ENCODE measurements at places on chromosomes 5 and 9.

- DNase-seq, result no peak
These were observed 2.9 kb upstream of the IL17B start for GRCh38 chr5:149381986-149382338.

- DNase-seq, result peak; percentile 20
These were observed 34.1 kb downstream of the CRHBP start for GRCh38 chr5:76986825-76987526.

DNA sequence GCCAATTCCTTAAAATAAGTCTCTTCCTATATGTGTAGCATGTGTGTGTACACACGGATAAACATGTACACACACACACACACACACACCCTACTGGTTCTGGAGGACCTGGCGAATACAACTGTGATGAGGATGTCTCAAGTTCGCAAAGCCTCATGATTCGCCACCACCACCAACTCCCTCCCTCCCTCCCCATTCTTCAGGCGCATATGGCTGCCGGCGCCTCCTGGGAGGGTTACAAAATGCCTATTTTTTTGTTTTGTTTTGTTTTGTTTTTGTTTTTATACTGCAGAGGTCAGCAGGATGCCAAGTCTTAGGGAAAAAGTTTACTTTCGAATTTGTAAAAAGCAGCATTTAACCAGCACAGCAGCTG, 88.0 kb downstream of the DAP start:
- no peak for DNase-seq

GRCh38 chr9:108672475-108673190, 183.2 kb downstream of the ACTL7B start:
- DNase-seq, result no peak

GRCh38 chr9:38339496-38339895, 53.0 kb upstream of the ALDH1B1 start:
- no peak for DNase-seq

GRCh38 chr5:125005266-125005665, 258.8 kb upstream of the ZNF608 start:
- DNase-seq, result no peak

DNA sequence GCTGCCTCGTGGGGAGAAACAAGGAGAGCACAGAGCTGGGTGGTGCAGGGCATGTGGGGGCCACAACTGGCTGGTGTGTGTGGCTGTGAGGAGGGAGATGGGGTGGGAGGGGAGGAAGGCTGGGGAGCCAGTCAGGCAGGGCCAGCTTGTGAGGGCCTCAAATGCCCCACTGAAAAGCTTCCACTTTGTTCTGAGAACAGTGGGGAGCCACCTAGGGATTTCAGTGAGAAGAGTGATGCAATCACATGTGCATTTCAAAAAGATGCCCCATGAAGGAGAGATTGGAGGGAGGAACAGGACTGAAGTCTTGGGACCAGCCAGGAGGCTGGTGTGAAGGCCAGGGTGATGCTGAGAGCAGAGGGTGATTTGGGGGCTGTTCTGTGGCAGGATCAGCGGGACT, 1.3 kb downstream of the OR13J1 start:
- DNase-seq, result no peak

GRCh38 chr5:154273028-154273617, 82.6 kb downstream of the GALNT10 start:
- DNase-seq, result no peak

GRCh38 chr5:137902408-137903133, 13.3 kb downstream of the PKD2L2 start:
- no peak for DNase-seq

Data from NCI-H748 treated with DMSO at 0.1 percent for 48 hours (cell line).